ENCODE measurements at places on chromosomes 7 and 10. TPM values are rescaled to one million over a fixed set of nuclear protein-coding genes. Genes with fewer than 3 reads are reported as not detected.

The CALML3 gene
- total RNA-seq = 58.4 TPM

The ASB10 gene
- not detected for total RNA-seq

The CFAP70 gene
- total RNA-seq = 0.55 TPM

The ARF5 gene
- total RNA-seq = 356 TPM

The OPN1SW gene
- not detected for total RNA-seq

The RBP4 gene
- not detected for total RNA-seq

The ECHDC3 gene
- total RNA-seq = 58.0 TPM

The HTR7 gene
- 22.6 TPM for total RNA-seq

The GPR85 gene
- 0.34 TPM for total RNA-seq

The SPDYE1 gene
- not detected for total RNA-seq

All from hair follicular keratinocyte (primary cell).